Activated CD8-positive, alpha-beta T cell treated with anti-CD3 and anti-CD28 coated beads, Interleukin-2, amount 10 ng/mL, durations not matched to agents 7 days and 5 days (primary cell): ENCODE measurements at places on chromosomes 12 and 14.

DNA sequence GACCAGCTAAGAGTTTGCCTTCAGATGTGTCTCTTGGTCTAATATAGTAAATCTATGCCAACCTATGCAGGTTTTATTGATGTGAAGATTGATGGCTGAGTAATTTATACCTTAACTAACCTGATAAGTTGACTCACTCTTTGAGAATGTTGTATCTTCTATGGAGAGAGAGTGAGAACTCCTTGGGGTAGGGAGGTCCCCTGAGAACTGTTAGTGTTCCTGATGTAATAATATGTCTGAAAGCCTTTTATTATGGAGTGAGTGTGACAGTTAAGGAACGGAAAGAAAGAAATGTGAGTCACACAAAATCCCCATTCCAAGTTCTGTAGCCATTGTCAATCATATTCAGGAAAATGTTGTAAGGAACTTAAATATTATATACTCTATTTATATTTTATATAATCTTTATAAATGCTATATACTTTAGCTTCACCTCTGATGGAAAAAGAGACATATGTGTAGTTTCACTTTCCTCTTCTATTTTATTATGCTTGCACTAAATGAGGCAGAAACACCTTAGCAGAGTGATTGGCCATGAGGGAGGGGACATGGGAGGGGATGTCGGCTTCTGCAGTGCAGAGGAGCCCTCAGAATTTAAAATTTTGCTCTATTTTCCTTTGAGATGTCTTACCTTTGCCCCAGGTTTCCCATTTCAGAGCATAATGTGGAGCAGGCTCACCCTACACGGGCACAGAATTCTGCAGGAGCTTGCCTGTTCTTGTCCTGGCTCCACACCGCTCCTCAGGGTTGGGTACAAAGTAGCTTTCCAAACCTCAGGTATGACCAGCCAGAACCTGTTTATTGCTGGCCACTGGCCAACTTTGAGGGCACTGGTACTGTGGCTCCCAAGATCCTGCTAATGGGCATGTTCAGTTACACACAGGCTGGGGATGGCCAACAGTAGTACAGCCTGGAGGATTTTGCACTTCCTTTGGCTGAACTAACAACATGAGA, 57.7 kb downstream of the ARF6 start:
- no peak overlapping the region for H3K4me3 ChIP-seq
- peaks cover 53% of the 10 kb centered on the region for H3K4me1 ChIP-seq
- DNase-seq, result no peak
- H3K27me3 ChIP-seq, result no peaks in the 10 kb centered on the region

DNA sequence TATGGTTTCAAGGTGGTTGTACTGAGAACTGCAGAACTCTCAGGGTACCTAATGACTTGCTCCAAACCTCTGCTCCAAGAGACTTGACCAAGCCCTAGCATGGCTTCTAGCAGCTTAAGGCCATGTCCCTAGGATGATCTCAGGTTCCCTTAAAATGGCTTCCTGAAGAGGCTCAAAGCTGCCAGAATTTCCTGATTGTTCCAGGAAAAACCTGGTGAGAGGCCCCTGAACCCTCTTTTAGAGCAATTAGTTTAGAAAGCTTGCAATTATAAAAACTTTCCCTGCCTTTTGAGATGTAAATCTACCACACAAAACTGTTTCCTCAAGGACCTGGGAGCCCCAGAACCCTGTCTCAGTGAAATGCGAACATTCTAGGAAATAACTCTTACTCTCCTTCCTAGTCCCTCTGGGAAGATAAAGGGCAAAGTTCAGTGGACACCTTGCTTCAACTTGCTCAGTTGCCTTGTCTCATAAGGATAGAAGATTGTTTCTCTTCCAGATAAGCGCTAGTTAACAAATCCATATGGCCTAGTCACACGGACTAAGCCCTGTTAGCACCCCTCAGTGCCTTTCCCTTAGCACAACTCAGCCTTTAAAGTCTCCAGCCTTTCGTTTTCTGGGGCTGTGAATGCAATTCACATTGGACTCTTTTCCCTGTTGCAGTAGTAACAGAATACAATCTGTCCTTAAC, 2.5 kb downstream of the CMAS start:
- DNase-seq, result no peak
- peaks cover 25% of the 10 kb centered on the region for H3K4me1 ChIP-seq
- no peaks in the 10 kb centered on the region for H3K27me3 ChIP-seq
- peaks cover 18% of the 10 kb centered on the region for H3K36me3 ChIP-seq
- H3K27ac ChIP-seq, result no peak overlapping the region
- H3K4me3 ChIP-seq, result no peak overlapping the region

GRCh38 chr12:94732367-94732990, 82.1 kb upstream of the TMCC3 start:
- no peak for DNase-seq
- H3K27me3 ChIP-seq, result peaks cover 12% of the 10 kb centered on the region
- H3K36me3 ChIP-seq, result no peaks in the 10 kb centered on the region
- H3K4me3 ChIP-seq, result no peak overlapping the region
- no peak overlapping the region for H3K27ac ChIP-seq
- no peaks in the 10 kb centered on the region for H3K4me1 ChIP-seq

- H3K36me3 ChIP-seq, result no peaks in the 10 kb centered on the region
- no peak for DNase-seq
- no peaks in the 10 kb centered on the region for H3K4me1 ChIP-seq
- H3K27me3 ChIP-seq, result no peaks in the 10 kb centered on the region
- H3K27ac ChIP-seq, result no peak overlapping the region
Observed at GRCh38 chr12:70399311-70399710, 33.2 kb downstream of the KCNMB4 start.

- H3K4me3 ChIP-seq, result peak overlapping the region; percentile 65
- DNase-seq, result no peak
- no peaks in the 10 kb centered on the region for H3K4me1 ChIP-seq
- no peaks in the 10 kb centered on the region for H3K36me3 ChIP-seq
- no peaks in the 10 kb centered on the region for H3K27me3 ChIP-seq
- peak overlapping the region; percentile 64 for H3K27ac ChIP-seq
Observed at GRCh38 chr14:22320362-22320750, 268.7 kb downstream of the DAD1 start.

GRCh38 chr12:105233041-105233905, 2.7 kb downstream of the APPL2 start:
- peaks cover 25% of the 10 kb centered on the region for H3K36me3 ChIP-seq
- H3K4me1 ChIP-seq, result peaks cover 37% of the 10 kb centered on the region
- no peak overlapping the region for H3K4me3 ChIP-seq
- H3K27ac ChIP-seq, result no peak overlapping the region
- H3K27me3 ChIP-seq, result no peaks in the 10 kb centered on the region

- H3K36me3 ChIP-seq, result no peaks in the 10 kb centered on the region
- no peak overlapping the region for H3K27ac ChIP-seq
Observed at GRCh38 chr14:44529026-44529425, 21.9 kb upstream of the FSCB start.

DNA sequence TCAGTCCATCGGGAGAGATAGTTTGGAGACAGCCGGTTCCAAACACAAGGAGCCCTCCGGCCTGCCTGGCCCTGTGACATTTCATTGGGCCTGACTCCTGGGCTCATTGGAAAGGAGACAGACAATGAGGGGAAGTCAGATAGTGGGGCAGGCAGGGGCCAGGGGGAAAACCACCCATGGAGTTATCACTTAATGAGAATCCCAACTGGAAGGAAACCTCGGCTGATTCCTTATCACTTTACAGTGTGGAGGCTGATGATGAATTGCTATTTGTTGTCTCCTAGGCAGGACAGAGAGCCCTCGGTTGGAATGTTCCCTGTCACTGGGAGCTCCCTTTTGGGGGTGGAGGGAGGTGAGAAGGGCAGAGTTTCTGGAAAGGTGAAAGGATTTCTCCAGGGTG, 44.4 kb downstream of the TBX5 start:
- no peaks in the 10 kb centered on the region for H3K4me1 ChIP-seq
- no peaks in the 10 kb centered on the region for H3K36me3 ChIP-seq

GRCh38 chr12:120640861-120641833, 721 bp downstream of the CABP1 start:
- peaks cover 6% of the 10 kb centered on the region for H3K4me1 ChIP-seq
- peak overlapping the region; percentile 63 for H3K4me3 ChIP-seq
- H3K27me3 ChIP-seq, result peaks cover 56% of the 10 kb centered on the region
- H3K36me3 ChIP-seq, result no peaks in the 10 kb centered on the region
- peak; percentile 75 for DNase-seq

GRCh38 chr14:67497716-67498115, 9.2 kb upstream of the TMEM229B start:
- peak overlapping the region; percentile 41 for H3K27ac ChIP-seq
- H3K4me1 ChIP-seq, result peaks cover 21% of the 10 kb centered on the region
- H3K4me3 ChIP-seq, result no peak overlapping the region
- DNase-seq, result peak; percentile 32

GRCh38 chr12:124322271-124322998, 27.5 kb downstream of the RFLNA start:
- H3K4me1 ChIP-seq, result no peaks in the 10 kb centered on the region
- DNase-seq, result no peak
- H3K36me3 ChIP-seq, result peaks cover 29% of the 10 kb centered on the region
- no peak overlapping the region for H3K27ac ChIP-seq
- no peak overlapping the region for H3K4me3 ChIP-seq
- no peaks in the 10 kb centered on the region for H3K27me3 ChIP-seq

DNA sequence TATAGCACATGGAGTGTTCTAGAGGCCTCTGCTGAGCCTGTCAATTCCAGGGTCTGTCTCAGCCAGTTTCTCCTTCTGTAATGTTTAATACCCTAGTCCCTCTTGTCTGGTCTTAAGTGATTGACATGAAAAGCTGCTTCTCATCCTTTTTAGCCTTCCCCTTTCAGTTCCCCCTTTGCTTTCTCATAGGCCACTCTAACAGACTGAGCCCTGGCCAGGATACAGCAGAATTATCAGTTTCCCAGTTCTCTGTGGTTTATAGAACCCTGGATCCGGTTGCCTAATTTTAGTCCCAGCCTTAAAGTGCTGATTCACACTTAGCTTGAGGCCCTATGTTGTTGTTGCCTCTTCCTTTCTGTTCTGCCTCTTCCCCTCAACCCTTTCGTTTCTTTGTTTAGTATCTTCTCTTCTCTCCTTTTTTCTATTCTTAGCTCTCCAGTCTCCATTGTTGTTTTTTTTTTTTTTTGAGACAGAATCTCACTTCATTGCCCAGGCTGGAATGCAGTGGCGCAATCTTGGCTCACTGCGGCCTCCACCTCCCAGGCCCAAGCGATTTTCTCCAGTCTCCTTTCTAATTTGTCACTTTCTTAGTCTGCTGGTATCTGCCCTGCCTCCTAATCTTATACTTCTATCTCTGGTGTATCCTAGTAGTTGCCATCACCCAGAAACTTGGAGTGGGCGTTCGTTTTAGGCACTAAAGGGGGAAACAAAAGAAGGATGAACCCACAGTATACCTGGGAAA, 2.9 kb upstream of the BIN2 start:
- DNase-seq, result peak; percentile 36
- H3K36me3 ChIP-seq, result peaks cover 22% of the 10 kb centered on the region
- H3K4me1 ChIP-seq, result peaks cover 68% of the 10 kb centered on the region
- no peaks in the 10 kb centered on the region for H3K27me3 ChIP-seq
- H3K27ac ChIP-seq, result peak overlapping the region; percentile 91
- peak overlapping the region; percentile 51 for H3K4me3 ChIP-seq
